ENCODE measurements at places on chromosomes 3 and 15.
A peak's percentile ranks its signal among the peaks of the same experiment; 100 is the strongest.

- DNase-seq = no peak
Measured at GRCh38 chr15:41061667-41062066, 54.4 kb downstream of the INO80 start.

DNA sequence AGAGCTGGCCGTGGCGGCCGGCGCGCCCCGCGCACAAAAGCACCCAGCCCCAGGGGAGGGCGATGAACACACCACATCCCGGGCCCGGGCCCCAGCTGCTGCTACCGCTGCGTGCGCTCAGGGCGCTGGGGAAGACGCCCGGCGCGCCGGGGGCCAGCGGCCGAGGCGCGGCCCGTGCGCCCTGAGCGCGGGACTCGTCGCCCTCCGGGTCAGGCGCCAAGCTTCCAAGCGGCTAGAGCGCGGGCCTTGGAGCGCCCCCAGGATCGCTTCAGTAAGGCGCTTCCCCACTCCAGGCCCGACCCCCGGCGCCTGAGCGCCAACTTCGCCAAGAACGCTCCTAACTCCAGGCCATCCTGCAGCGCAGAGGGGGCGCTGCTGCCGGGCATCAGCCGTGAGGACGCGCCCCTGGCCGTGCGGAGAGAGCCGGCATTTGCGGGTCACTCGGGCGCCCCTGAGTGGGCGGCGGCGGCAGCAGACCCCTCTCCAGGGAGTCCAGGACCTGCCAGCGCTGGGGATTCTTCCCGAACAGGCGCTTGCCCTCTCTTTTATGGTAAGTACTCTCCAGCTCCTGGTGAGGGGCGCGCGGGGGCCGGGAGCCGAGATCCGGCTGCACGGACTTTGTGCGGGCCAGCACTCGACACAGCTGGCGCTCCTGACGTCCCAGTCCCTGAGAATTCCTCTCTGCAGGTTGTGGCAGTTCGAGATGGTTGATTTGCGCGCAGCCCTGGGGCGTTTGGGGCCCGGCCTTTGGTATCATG is 475 bp downstream of the SPSB4 start:
- DNase-seq = no peak

- DNase-seq = no peak
Measured at GRCh38 chr3:76096036-76096435, 310.7 kb upstream of the ZNF717 start.

DNA sequence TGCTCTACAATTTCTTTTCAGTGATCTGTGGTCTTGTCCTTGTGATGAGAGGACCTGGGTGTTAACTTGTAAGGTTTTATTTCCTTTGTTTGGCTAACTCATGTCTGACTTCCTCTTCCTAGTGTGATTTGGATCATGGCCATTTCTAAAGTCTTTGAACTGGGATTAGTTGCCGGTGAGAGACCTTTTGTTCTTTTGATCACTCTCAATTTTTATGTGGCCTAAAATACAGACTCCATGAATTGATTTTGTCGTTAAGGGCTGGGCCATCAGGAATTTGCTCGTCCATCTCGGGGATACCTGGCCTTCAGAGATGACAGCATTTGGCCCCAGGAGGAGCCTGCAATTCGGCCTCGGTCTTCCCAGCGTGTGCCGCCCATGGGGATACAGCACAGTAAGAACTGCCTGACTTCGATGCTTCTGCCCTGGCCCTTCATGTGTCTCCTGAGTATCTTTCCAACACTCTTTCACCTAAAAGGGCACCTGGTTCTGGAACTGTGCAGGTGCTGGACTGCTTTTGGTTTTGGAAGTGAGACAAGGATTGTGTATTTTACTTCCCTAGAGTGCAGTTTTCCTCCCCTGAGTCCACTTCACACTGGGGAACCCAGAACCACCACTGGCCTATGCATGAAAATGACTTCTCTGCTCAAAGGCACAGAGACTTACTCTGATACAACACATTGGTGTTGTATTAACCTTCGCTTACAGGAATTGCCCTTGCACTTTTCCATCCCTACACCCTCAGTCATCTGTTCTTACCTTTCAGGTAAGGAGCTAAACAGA is 13.1 kb upstream of the LRRC2 start:
- no peak for DNase-seq

- DNase-seq = no peak
Measured at GRCh38 chr3:63353383-63353782, 75.3 kb downstream of the SYNPR start.

DNA sequence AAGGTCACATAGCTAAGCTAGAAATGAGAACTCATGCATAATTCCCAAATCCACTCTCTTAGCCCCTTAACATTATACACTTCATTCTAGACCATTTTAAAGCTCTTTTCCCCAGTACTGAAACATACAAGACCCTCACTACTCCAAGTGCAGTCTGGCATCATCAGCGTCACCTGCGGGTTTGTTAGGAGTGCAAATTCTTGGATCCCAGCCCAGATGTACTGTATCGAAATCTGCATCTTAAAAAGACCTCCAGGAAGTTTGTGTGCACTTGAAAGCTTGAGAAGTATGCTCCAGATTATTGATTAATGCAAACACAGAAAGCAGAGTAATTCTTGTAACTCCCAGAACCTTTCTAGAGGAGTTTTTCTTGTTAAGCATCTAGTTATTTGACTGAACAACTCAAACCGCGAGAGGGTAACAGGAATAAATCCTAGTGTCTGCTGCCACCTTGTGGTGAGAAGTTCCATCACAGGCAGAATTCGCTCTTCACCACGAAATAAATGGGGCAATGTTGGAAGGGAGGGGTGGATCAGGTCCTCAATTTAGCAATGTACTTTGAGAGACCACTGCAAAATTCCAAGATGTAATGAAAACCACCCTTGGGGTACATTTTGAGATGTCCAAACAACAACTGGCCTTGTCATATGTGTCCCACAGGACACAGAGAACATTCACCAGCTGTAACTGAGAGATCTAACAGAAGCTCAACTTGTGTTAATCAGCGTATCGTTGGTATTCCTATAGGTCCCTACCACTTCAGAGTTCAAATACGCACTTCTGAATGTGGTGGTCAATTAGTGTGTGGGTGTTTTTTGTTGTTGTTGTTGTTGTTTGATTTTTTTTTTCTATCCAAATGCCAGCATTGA is 583 bp upstream of the C3orf49 start:
- peak; percentile 53 for DNase-seq

DNA sequence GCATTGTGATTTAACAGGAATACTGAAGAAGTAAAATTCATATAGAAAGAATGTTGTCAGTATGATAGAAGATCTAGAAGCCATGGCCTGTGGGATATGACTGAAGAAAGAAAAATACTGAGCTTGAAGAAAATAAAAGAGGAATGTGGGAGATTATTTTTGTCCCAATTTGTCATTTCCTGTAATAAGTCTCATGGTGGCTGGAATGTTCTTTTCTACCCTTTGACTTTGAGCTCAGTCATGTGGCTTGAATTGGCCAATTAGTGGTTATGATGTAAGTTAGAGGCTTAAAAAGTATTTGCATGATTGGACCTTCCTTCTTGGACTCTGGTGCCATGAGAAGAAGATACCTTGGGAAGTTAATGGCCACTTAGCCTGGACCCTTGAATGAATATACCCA is 14.1 kb downstream of the APH1B start:
- no peak for DNase-seq

DNA sequence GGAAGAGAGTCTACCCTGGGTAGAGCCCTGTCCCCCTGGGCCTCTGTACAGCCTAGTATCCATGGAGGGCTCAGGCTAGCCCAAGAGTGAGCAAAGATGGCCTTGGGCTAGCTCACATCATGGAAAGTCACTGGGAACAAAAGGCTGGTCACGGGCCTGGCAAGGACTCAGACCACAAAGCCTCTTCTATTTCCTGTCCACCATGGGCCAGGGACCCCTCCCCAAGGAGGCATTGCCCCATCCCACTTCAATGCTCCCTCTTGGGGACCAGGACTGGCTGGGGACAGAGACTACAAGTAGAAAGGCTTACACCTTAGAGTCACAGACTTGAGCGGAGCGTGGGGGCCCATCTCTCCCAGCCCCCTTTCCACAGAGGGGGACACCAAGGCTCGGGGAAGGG is 16.9 kb downstream of the DUSP7 start:
- DNase-seq = no peak

- DNase-seq = no peak
Measured at GRCh38 chr15:64513823-64514222, 53.4 kb downstream of the ZNF609 start.

DNA sequence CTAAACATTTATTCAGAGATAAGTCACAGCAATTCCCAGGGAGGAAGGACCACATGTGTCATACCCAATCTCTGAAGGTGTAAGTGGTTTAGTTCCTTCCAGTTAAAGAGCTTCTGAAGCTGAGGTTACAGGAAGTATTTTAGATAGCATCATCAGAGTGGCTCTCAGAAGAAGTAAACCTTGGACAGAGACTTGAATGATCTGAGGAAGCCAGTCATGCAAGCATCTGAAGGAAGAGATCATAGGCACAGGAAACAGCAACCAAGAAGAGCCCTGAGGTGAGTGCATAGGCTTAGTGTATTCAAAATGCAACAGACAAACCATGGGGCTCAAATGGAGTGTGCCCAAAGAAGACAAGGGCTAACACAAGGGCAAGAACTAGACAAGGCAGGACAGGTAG is 210.3 kb downstream of the ULK4 start:
- DNase-seq = no peak

GRCh38 chr3:45771166-45771775 is 25.1 kb downstream of the SLC6A20 start:
- no peak for DNase-seq

GRCh38 chr15:33045066-33045810 is 149.3 kb downstream of the FMN1 start:
- DNase-seq = no peak

DNA sequence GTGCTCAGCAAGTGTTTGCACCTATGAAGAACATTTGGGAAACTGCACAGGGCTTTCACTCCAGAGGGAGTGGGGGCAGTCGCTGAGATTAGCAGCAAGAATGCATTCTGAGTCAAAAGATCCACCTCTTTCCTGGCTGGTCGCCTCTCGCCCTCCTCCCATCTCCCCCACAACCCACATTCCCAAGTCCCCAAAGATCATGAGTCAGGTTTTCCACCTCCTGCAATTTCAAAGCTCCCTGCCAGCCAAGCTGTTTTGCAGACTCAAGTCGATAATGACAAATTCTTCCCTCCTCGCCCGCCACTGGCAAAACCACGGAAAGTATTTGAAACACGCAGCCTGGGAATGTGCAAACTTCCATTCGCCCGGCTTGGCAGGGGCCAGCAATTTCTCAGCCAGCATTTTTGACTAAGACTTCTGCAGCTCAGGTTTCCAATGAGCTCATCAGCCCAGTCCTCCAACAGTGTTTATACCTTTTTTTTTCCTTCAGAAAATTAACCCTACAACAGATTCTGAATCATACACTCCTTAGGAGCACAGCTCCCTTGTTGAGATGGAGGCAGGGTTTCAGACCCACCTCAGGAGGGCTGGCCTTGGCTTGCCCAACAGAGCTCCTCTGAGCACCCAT is 181.4 kb downstream of the SMAD6 start:
- no peak for DNase-seq

- DNase-seq = no peak
Measured at GRCh38 chr3:23547905-23548650, 257.7 kb upstream of the UBE2E1 start.

DNA sequence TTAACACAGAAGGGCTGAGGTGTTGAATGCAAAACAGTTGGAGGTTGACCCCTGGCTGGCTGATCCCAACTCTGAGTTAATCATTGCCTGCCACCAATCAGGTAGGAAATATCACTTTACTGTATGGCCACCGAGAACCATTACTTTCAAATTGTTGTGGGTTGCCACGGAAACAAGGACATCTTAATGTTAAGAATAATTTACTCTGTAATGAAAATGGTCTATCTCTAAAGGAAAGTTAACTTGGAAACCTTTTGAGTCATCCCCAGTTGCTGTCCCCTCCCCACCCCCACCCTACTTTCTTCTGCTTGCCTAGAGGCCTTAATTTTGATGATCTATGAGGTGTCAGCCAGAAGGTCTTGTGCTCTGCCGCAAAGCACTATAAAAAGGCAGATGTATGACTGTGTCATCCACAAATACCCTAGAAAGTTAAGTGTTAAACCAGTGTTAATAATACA is 78.7 kb upstream of the SNRK start:
- no peak for DNase-seq

DNA sequence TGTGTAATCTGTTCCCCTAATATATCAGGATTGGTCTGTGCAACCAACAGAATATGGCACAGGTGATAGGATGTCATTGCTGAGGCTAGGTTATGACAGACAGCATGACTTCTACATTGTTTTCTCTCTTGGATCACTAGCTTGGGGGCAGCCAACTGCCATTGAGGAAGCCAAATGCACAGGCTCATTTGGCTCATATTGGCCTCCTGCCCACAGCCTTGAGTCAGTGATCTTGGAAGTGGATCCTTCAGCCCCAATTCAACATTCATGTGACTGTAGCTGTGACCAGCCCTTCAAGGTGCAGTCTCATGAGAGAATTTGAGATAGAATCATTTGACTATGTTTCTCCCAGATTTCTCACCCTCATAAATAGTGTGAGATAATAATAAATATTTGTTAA is 675.6 kb downstream of the GRM7 start:
- no peak for DNase-seq

DNA sequence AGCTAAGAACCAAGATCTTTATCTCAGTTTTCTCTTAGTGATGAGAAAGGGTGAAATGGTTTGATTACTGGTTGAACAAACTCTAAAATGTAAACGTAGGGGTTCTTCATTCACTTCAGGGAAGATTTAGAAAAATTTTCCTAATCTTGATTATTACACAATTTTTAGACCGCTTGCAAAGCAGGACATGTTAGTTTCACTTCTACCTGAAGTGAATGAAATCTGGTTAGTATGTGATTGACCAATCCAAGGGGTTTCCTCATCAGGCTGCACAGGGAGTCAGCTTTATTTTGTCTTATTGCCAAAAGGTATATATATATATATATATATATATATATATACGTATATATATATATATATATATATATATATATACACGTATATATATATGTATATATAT is 740.4 kb downstream of the TUSC7 start:
- DNase-seq = no peak

DNA sequence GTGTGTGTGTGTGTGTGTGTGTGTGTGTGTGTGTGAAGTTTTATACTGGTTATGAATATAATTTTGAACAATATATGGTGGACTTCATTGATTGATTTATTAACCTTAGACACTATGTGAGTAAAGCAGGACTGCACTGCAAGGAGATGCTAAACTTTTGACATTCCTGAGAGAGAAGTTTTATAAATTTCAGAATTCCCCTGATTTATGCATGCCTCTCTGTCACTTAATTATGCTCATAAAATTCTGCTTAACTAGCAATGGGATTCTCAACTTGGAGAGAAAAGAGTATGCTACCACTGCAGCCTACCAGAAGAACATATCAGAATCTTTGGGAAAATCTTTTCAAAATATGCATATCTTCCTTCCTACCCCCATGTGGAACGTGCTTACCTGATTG is 144.6 kb downstream of the B3GALNT1 start:
- no peak for DNase-seq

- no peak for DNase-seq
Measured at GRCh38 chr15:88256279-88257230, at the start of gene NTRK3. TSS of gene NTRK3 (minus strand) at chr15:88256739. CDS start at chr15:88256153, 586 bp downstream.

DNA sequence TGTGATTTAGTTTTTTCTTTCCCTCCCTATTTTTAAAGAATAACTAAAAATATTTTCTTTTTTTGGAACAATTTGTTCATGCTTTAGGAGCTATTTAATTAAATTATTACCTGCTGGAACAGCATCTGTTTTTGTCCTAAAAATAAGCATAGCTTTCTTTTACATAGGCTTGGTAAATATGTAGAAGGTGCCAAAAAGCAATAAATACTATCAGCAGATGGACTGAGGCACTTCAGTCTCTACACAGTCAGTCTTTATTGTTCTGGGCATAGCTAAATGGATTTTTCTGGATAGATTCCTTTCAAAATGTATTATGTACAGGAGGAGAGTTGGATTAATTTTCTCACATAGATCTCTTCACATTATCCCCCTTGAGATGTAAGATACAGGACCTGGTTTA is 223.5 kb downstream of the NAALADL2 start:
- no peak for DNase-seq

- no peak for DNase-seq
Measured at GRCh38 chr15:80396096-80396495, 8.1 kb upstream of the ARNT2 start.
